Globus pallidus (tissue), 1 donor: ENCODE measurements at places on chromosomes 4 and X.

- no peak for DNase-seq
Measured at GRCh38 chrX:64792598-64793337, 183.5 kb downstream of the ZC4H2 start.

- no peak for DNase-seq
Measured at GRCh38 chr4:171430495-171430894, 382.7 kb upstream of the GALNTL6 start.

DNA sequence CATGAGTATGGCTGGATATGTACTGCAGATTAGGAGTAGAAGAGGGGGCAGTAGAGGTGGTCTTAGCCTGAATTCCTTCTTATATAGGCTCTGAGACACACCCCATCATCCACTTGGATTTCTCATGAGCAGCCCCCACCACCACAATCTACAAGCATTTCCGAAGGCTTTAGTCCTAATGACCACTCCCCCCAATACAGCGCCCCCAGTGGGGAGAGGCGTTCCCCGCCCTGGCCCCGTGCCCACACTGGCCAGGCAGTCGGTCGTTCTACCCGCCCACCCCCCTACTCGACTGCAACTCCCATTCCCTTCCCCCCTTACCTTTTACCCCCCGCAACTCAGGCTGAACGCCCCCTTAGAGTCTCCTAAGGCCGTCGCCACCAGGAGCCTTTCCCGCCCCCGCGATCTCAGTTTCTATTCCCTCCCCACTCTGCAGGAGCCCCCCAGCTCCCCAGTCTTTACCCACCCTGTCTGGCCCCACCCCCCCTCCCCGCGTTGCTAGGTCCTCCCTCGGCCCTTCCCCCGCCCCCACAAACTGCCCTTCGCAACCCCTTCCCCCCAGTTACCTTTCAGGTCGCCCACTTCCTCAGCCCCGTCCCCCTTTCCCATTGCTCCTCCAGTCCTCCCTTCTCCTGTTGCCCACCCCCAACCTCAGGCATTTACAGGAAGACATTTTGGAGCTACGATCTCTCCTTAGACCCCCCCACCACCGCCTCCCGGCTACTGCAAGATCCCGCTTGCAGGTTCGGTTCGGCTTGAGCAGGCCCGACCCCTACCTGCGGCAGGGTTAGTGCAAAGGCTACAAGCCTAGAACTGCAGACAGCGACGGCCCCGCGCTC lies 468 bp downstream of the ZMYM3 start:
- DNase-seq: peak; percentile 30

DNA sequence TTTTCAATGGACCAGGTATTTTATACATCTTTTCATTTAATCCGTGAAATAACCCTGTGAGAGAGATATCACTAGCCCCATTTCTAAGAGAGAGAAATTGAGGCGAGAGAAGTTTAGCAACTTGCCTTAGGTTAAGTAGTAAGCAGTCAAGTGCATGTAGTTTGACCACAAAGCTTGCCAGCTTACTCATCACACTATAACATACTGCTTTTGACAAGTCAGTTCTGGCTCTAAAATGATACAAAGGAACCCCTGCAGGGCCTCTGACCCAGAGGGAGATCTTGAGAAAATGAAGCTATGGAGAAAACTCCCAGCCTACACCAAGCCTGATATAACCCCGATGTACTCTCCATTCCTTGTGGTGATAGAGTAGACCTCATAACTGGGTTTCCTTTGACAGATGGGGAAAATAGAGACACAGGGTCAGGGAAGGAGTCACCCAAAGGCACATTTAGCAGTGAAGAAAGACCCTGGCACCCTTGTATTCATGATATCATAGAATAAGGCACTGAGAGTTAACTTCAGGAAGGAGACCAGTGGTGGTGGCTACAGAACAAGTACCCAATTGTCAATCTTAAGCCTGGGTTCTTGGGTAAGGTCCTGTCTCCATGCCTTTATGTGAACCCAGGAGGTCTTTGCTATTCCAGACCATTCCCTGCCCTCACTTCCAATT lies 60.2 kb upstream of the MSN start:
- no peak for DNase-seq

- DNase-seq: no peak
Measured at GRCh38 chr4:123488916-123489315, 92.3 kb downstream of the SPRY1 start.

- no peak for DNase-seq
Measured at GRCh38 chr4:108877821-108878220, 115.0 kb upstream of the ETNPPL start.

GRCh38 chr4:57443308-57443707 lies 333.1 kb upstream of the IGFBP7 start:
- DNase-seq: no peak

DNA sequence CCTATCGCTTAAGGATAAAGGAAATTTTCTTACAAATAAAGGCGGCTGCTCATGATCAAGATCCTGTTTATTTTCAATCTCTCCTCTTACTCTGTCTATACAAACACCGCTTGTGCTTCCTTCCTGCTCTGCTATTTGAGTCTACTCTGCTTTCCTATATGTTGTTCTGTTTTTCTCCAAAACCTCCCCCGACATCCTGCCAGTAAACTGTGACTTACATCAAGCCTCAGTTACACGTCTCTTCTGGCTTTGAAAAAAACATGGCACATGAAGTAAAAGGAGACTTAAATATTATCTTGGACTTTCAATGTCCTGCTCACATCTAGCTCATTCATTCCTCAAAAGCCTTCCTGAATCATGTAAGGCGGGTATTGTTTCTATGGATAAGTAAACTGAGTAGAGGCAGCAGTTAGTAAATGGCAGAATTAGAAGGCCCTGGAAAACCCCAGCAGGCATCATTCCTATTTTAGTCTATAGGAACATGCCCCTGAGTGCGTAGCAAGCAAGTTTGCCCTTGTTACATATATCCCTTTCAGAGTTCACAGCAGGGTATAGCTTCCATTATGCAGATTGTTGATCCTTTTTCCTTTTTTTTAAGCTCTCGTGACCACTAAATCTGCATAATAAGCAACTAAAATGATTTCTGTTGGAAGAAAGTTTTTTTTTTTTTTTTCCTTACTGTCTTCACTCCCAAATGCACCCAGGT lies 280.1 kb downstream of the RAPGEF2 start:
- no peak for DNase-seq

DNA sequence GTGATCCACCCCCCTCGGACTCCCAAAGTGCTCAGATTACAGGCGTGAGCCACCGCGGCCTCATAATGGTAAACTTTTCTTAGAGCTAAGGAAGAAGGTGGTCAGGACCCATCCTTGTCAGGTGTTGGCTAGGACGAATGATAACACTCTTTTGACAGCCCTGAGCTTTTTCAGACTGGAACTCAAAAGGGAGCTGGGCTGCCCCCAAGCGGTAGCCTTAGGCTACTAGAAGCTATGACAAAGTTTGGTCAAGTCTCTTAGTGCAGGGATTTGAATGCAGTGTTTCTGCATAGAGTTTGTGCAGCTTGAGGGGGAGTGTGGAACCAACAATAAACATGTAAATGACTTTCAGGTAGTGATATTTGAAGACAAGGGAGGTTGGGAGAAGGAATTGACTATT lies 11.8 kb upstream of the HSD17B10 start:
- no peak for DNase-seq

- DNase-seq: no peak
Measured at GRCh38 chr4:76982638-76983584, 33.4 kb downstream of the SEPTIN11 start.

DNA sequence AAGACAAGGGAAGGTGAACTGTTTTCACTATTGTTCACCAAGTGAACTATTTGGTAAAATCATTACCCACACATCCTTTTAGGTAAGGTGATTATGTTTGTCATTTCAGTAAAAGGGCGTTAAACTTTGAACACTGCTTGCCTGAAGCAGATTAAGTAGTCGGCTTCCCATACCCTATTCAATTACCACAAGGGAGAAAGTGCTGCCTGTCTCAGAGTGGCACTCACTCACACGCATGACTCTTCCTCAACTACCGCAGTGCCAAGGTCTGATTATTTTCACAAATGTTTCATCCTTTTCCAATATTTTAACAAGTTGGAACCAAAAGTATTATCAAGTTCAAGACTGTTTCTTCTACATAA lies 11.0 kb downstream of the VEGFC start:
- no peak for DNase-seq

- DNase-seq: no peak
Measured at GRCh38 chr4:56112377-56112776, 163.6 kb downstream of the CEP135 start.

- no peak for DNase-seq
Measured at GRCh38 chrX:120090208-120090607, 12.7 kb upstream of the RHOXF2B start.

DNA sequence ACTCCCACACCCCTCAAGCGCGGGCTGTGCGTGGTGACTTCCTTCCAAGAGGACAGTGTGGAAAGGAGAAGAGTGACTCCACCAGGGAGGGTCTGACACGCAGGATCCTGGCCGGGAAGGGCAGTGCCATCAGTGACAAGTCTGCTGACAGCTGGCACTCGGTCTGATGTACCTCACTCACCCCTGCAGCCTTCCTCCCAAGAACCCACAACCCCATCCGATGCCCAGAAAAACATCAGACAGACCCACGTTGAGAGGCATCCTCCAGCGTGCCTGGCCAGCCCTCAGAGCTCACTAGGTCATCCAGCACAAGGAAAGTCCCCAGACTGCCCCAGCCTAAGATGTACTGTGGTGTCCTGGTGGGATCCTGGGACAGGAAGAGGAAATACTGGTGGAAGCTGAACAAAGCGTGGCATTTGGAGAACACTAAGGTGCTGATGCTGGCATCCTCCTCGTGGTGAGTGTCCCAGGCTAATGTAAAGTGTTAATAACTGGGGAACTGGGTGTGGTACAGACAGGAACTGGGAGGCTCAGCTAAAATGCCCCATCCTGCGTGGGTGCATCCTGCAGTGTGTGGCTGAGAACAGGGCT lies 200.0 kb upstream of the PSAPL1 start:
- DNase-seq: no peak

DNA sequence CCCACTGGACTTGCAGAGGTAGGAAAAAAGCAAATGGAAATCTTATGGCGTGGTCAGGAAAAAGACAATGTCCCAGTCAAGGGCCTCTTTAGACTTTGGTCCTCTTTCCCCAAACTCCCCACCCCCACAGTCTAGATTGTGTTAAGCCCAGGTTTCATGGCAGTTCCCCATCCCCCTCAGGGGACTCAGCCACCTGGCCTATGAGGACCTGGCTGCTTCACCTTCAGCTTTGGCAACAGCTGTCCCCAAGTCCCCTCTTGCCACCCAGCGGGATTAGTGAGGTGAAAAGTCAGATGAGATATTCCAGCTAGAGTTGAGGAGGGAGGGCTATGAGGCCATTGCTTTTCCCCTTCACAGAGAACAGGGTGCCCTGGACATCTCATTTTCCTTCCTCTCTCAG lies 457 bp downstream of the RIPPLY1 start:
- no peak for DNase-seq

DNA sequence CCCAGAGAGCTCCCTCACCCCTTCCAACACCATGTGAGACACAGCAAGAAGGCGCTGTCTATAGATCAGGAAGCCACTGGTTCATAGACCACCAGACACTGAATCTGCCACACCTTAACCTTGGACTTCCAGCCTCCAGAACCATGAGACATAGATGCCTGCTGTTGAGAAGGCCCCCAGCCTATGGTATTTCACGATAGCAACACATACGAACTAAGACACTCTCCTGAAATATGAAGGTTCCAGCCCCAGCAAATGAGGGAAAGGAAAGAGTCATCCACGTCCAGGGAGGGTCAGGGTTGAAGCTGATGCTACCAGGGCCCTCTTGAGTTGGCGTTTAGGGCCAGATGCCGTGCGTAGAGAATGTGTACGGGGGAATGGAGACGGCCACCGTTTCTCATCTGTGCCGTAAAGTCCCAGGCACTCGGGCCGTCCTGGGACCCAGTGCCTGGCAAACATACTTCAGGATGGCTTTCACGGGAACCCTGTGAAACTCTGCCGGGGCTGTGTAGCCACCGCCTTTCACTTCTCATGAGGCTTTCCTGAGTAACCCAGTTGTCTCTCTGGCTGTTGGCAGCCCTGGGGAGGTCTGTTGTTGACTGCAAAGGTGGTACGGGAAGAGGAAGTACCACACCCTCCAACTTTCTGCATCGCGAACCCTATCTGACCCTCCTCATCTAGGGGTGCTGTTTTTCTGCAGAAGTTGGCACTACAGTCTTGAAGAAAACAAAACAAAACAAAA lies 17.7 kb upstream of the P2RY8 start:
- no peak for DNase-seq

GRCh38 chrX:17820100-17820499 lies 41.0 kb downstream of the RAI2 start:
- no peak for DNase-seq

GRCh38 chr4:36206012-36206411 lies 38.3 kb downstream of the ARAP2 start:
- no peak for DNase-seq

GRCh38 chrX:142251202-142251601 lies 46.1 kb upstream of the MAGEC2 start:
- no peak for DNase-seq

DNA sequence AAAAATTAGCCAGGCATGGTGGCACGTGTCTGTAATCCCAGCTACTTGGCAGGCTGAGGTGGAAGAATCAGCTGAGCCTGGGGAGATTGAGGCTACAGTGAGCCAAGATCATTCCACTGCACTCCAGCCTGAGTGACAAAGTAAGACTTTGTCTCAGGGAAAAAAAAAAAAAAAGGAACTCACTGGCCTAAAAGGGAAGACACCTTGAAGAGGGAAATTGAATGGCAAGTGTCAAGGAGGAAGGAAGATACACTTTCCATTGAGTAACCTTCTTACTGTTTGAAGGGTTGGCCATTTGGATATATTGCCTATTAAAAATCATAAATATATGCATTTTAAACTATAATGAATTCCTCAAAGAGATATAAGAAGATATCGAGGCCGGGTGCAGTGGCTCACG lies 147.5 kb upstream of the FAM241A start:
- no peak for DNase-seq

GRCh38 chrX:27254656-27255055 lies 208.5 kb downstream of the PPP4R3C start:
- no peak for DNase-seq

DNA sequence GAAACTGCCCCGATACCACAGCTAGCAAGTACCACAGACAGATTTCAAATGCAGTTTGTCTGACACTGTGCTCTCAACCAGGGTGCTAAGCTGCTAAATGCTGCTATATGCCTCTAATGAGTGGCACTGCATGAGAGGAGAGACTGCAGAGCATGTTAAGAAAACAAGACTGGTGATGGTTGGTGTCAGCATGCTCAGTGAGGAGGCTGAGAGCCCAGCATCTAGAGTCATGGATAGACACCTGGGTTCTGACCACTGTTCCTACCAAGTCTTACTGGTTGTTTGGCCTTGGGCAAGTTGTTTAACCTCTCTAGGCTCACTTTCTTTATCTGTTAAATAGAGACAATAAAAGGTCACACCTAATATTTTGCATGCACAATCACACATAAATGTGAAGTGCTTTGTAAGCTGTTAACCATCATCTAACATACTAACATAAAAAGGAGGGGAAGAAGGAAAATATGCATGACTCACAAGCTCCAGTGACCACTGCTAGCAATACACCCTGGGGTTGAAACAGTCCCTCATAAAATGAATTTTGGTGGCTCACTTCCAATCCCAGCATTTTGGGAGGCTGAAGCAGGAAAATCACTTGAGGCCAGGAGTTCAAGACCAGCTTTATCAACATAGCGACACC lies 20.7 kb downstream of the HHIP start:
- DNase-seq: no peak

GRCh38 chr4:74527049-74527448 lies 82.1 kb downstream of the AREG start:
- DNase-seq: no peak
